Stimulated activated CD4-positive, alpha-beta T cell treated with anti-CD3 and anti-CD28 coated beads, Interleukin-4, amount 100 ng/mL, for 4 hours (primary cell): ENCODE measurements at places on chromosomes 11 and 22.

DNA sequence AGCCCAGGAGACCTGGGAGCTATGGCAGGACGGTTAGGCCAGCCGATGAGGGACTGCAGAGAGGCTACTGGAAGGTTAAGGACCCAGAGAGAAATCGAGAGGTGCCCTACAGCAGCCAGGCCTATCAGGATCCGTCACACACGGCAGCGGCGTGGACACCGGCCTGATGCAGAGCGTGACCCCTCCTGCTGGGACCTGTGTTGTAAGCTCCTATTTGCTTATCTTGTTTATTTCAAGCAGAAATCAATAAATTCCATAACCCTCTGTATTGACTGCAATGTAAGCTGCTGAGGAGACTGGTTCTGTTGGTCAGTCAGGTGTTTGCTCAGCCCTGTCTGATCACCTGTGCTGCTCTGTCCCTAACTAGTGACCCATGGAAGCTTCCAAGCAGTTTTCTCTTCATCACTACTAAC, 39.9 kb downstream of the PPP2R1B start:
- no peak for DNase-seq

GRCh38 chr11:71239581-71239980, 12.8 kb downstream of the SHANK2 start:
- DNase-seq = no peak

GRCh38 chr22:50523458-50523805, 2.0 kb downstream of the SCO2 start:
- no peak for DNase-seq

DNA sequence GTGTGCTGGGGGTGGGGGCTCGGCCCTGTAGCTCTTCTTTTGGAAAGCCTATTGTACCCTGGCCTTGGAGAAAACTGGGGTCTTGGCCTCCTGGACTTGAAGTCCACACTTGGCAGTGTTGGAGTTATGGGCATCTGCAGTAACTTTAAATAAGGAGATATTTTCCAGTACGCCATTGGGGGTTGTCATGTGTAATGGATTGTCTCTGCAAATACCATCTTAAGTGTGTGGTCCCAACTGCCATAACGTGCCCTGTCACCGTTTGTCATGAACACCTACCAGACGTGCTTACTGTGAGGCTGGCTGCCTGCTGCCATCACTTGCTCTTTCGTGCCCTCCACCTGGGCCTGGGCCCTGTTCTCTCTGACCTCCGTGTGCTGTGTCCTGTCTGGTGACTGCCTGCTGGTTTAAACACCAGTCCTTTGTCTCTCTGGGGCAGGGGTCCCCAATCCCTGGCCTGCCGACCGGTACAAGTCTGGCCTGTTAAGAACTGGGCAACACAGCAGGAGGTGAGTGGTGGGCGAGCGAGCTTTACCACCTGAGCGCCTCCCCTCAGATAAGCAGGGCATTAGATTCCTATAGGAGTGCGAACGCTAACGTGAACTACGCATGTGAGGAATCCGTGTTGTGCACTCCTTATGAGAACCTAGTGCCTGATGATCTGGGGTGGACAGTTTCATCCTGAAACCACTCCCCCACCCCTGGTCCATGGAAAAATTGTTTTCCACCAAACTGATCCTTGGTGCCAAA, 3.6 kb upstream of the ZDHHC8 start:
- DNase-seq = no peak
